Suppressor macrophage treated with lipopolysaccharide for 1 hour (primary cell): ENCODE measurements at places on chromosomes 7 and 10.

GRCh38 chr7:88492153-88492552, 185.5 kb upstream of the STEAP4 start:
- no peak for DNase-seq

- no peak for DNase-seq
Measured at GRCh38 chr10:13095094-13095493, 4.9 kb upstream of the OPTN start.

DNA sequence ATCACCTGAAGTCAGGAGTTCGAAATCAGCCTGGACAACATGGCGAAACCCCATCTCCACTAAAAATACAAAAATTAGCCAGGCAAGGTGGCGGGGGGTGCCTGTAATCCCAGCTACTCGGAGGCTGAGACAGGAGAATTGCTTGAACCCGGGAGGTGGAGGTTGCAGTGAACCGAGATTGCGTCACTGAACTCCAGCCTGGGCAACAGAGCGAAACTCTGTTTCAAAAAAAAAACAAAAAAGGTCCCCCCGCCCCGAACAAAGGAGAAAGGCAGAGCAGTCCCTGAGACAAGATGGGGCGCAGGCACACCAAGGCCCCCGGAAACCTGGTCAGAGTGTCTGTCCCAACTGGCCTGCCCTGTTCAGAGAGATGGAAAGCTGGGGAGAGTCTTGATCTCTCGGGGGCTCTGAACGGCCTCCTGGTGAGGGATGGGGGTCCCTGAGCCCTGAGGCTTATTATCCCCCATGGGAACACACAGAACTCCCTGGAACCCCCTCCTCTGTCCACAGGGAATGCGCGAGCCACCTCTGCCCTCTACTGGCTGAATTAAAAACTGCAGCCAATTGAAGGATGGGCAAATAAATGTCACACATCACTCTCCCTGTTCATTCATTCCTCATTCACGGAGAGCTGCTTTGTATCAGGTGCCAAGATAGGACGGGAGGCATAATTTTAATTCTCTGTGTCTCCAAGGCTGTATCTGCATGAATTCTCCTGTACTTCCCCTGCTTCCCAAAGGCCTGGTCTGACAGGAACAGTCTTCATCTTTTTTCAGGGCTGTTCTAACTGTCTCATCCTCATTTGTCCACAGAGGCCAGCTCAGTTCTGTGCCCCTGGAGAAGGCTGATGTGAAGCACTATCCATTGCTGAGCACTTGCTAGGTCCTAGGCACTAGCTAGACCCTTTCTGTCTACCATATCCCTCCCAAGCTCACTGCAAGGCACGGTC, 28.9 kb downstream of the MAT1A start:
- DNase-seq = peak; percentile 63

DNA sequence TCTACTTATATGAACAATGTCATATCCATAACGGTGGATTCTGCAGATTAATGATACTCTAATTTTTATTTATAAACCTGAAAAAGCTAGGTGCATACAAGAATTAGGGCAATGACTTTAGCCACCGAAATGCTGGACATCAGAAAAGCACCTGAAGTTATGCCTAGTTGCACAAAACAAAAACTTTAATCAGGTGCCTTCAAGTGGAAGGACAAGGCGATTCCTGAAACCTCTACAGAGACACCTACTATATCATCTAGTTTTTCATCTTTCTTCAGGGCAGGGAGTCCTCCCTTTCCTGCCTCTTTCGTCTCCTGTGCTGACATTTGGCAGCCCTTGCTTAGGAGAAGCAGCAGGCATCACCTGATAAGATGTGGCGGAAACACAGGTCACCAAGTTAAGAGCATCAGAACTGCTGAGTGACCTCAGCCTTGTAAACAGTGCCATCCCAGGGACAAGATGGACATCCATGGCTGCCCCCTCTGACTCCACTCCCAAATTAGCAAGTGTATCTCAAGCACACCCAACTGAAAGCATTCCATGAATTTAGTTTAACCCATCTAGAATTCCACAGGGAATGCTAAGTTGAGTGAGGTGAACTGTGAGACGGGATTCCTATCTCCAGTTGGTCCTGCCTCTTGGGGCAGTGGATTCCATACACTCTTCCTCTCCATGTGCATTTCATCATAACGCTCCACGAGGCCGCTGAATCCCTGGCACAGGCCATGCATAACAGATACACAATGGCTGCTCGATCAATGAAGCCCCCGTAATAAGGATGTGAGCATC, 5.8 kb downstream of the ITPRIP start:
- DNase-seq = no peak

GRCh38 chr7:39855325-39855674, 94.8 kb upstream of the CDK13 start:
- no peak for DNase-seq

GRCh38 chr7:93923296-93923695, 1.8 kb downstream of the GNG11 start:
- DNase-seq = no peak

- peak; percentile 28 for DNase-seq
Measured at GRCh38 chr10:43079856-43080255, 3.0 kb downstream of the RET start.

DNA sequence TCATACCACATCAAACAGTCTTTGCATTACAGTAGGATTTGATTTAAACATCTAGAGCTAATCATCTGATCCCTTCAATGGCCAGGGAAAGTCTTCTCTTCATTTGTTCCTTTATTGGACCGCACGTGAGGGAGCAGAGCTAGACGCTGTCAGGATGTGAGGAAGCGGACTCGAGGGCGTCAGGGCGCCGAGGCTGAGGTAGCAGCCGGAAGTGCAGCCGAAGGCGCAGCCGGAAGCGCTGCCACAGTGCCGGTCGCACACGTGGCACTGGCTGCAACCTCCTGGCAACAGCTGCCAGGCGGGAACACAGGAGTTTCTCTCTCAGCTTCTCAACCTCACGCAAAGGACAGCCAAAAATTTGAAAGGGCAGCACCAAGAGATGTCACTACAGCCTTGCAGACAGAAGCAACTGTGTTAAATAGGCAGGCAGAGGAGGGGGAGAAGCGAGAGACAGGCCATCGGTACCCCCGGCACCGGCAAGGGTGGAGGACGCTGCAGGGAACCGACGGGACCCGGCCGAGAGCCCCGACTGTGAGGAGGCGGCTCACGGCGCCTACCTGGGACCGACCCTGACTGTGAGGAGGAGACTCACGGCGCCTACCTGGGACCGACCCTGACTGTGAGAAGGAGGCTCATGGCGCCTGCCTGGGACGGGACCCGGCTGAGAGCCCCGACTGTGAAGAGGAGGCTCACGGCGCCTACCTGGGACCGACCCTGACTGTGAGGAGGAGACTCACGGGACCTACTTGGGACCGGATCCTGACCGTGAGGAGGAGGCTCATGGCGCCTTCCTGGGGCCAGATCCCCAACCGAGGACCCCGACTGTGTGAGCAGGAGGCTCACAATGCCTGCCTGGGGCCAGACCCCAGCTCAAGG, 32.3 kb downstream of the VIPR2 start:
- no peak for DNase-seq
